ENCODE measurements at places on chromosomes 7 and 10.
A peak's percentile ranks its signal among the peaks of the same experiment; 100 is the strongest.

DNA sequence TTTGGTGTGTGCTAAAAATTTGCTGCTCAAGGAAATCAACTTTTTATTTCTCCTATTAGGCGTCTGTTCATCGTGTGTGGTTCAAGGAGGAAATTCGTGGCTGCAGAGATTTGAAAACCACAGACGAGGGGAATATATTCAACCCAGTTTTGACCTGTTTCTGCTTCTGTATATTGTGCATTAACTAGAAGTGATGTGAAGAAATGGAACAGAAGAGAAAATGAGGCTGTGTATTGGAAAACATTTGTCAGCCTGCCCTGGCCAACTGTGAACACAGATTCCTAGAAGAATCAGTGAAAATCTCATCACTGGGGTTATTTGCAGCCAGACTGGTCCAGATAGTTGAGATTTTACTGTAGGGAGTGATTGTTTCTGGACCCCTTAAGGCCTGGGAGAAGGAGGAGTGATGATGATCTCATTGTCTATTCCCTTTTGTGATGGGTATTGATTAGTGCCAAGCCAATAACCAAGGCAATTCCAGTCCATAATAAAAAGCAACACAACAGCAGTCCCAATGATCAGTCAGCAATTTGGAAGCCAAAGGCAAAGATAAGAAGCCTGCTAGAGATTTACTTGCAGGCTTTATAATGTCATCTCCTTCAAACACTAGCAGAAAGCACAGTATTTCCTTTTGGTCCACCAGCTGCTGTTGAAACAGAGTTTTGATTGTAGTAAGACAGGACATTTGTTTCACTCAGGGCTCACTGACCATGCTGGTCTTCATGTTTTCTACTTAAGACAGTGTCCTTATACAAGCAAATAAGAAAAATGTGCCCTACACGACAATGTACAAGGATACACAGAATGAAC is 339.4 kb downstream of the PRPF18 start:
- DNase-seq = no peak

DNA sequence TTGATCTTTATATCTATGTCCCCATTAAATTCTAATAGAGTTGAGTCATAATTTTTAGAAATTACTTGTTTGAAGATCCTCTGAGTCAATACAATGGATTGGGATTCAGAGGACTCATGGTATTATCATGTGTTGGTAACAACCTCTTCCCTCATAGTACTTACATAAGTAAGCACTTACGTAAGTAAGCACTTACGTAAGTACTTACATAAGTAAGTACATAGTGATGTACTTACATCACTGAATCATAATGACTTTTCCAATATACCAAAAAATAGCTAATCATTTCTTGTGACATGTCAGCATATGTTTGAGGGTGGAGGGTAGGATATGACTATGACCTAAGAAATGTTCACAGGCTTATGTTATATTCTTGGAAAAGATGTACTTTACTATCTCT is 740.5 kb downstream of the SORCS1 start:
- peak; percentile 95 for DNase-seq

- no peak for DNase-seq
Observed at GRCh38 chr7:30022991-30023390, 3.5 kb downstream of the FKBP14 start.

DNA sequence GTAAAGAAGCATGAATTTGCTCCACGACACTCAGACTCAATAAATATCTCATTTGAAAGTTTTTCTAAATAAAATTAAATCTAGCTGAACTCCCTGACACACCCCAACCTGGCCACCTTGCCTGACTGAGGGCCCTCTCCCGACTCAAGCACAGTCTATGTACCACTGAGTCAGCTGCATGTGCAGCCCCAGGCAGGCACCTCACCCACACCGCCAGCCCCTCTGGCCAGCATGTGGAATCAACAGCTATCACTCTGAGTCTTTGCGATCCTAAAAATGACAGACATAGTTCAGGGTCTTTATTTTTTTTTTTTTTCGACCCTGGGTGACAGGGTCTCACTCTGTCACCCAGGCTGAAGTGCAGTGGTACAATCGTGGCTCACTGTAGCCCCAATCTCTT is 35.2 kb downstream of the OAT start:
- no peak for DNase-seq

DNA sequence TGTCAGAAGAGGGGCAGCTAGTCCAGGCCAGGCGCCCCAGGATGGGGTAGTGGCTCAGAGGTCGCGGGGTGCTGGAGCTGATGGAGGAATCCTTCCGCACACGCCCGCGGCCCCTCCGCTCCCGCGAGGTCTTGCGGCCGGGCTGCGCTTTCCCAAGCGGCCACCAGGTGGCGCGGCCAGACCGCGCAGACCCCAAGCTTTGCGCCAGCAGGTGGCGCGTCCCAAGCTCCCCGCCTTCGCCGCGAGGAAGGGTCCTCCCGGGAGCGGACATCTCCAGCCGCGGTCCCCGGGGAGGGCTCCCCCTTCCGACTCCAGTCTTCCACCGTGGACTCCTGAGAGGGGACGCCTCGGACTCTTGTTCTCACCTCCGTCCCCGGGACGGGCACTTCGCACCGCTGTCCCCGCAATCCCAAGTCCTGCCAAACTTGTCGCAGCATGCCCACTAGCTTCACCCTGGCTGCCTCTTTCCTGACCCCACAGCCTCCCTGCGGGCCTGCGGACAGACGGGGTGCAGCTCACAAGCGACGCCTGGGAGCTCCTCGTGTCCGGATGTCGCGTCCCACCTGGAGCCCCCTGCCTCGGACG is 19.4 kb downstream of the KCNK18 start:
- DNase-seq = peak; percentile 61

- no peak for DNase-seq
Observed at GRCh38 chr10:99489271-99489670, 43.5 kb upstream of the NKX2-3 start.

DNA sequence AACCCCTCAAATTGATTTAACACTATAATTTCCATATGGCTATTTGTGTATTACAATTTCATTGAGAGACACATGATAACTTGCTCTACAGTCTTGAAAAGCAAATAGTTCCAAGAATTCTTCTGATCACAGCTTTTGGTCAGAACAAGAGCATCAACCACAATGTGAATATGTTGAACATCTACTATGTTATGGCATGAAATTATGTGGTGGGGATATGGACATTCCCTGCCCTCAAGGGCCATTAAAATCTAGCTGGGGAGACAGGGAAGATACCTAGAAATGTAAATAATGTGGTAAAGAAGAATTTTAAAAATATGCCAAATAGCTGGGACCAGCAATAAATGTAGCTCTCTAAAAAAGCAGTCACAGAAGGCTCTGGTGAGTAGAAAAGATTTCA is 262.2 kb downstream of the FZD1 start:
- DNase-seq = peak; percentile 7

DNA sequence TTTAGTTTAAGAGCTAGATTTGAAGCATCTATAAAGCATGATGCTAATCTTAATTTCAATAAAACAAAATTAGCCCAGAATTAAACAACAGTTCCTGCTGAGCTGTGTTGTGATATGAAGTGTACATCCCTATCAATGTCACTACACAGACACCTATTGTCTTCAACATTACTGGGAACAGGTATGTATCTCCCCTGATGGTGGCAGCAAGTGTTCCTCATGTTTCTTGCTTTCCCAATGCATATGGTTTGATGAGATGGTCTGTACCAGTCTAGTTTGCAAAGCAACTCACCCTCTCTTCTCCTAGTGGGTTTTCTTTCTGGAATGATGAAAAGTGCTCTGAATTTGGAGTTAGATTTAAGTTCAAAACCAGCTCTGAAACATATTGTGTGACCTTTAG is 38.1 kb downstream of the TSPAN12 start:
- no peak for DNase-seq

DNA sequence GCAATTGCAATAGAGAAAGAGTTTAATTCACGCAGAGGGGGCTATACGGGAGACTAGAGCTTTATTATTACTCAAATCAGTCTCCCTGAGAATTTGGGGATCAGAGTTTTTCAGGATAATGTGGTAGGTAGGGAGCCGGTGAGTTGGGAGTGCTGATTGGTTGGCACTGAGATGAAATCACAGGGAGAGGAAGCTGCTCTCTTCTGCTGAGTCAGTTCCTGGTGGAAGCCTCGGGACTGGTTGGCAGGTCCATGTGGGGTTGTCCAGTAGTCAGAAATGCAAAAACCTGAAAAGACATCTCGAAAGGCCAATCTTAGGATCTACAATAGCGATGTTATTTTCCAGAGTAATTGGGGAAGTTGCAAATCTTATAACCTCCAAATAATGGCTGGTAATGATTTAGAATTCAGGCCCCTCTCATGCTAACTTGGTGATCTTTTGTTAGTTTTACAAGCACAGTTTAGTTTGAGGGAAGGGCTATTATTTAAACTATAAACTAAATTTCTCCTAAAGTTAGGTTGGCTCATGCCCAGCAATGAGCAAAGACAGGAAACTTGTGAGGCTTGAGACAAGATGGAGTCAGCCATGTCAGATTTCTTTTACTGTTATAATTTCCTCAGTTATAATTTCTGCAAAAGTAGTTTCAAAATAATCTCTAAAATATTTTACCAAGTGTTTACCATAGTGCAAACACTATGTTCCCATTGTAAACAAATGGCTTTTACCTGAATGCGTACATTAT is 39.4 kb upstream of the SLC25A13 start:
- no peak for DNase-seq

GRCh38 chr7:147869456-147869855 is 721.1 kb upstream of the C7orf33 start:
- no peak for DNase-seq

GRCh38 chr10:26682931-26683330 is 14.6 kb upstream of the PDSS1 start:
- no peak for DNase-seq

DNA sequence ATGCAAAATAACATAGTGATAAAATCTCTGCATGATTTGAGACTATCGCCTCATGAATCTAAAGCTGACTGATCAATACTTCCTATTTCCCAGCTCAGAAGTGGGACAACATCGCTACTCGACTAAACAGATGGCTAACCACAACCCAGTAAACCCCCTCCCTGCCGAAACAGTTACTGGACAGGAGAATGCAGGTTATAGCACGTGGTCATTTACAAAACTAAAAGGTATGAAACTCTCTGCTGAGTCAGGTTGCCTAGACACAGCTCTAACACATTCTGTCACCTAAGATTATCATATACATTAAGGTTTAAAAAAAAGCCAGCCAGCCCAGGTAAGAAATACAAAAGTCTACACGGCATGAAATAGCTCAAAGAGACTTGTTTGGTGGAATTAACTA is 64.0 kb downstream of the CTBP2 start:
- DNase-seq = no peak

DNA sequence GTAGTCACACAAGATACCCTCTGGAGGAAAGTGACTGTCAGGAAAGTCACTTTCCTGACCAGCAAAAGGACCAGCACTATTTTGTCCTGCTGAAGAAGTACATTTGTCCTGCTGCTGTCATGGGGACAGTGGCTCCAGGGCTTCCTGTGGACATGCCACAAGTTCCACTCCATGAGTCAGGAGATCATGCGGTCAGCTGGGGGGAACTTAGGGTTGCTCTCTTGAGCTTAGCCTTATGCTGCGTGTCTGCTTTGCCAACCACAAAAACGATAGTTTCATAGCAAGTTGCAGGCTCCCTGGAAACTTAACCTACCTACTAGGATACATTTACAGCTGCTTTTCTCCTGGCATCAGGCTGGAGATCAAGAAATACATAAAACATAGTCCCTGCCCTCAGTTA is 19.8 kb upstream of the ALOX5 start:
- DNase-seq = no peak

DNA sequence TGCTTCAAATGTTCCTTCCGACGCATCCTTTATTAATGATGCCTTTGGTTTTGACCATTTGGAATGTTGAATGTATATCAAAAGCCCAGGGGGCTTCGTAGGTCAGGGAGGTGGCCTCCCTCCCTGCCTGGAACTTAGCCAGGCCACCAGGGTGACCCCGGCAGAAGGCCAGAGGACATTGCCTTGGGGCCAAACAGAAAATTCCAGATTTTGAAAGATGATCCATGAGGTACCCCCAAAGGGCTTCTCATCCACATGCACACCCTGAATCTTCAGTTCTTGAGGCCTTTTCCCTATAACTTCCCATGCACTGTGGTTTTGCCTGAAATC is 171.7 kb downstream of the ADAM12 start:
- no peak for DNase-seq

GRCh38 chr7:104943502-104944343 is 70.3 kb upstream of the KMT2E start:
- DNase-seq = no peak

- no peak for DNase-seq
Observed at GRCh38 chr10:53403688-53404087, 631.1 kb upstream of the MBL2 start.

- DNase-seq = no peak
Observed at GRCh38 chr7:8975681-8976080, 542.3 kb downstream of the NXPH1 start.

DNA sequence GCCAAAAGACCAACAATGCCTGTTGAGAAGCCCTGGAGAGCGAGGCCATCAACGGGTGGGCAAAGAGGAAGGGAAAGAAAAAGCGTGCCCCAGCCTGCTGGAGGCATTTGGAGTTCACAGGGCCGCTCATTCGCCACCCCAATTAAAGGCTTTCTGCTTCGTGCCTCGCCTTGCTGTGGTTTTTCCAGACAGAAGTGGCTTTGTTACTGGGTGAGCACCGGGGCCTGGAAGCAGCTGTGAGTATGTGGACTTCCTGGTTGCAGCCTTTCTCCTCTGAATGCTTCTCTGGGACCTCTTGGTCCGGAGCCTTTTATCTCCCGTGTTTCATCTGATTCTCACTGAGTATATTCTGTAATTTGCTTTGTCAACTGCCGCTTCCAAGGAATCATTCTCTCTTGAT is 118.1 kb upstream of the EGR2 start:
- no peak for DNase-seq

GRCh38 chr7:55212838-55213237 is 152.3 kb upstream of the LANCL2 start:
- DNase-seq = no peak

GRCh38 chr10:77297393-77297739 is 340.2 kb downstream of the KCNMA1 start:
- DNase-seq = peak; percentile 87

- DNase-seq = no peak
Observed at GRCh38 chr10:123134915-123135414, 805 bp upstream of the HMX3 start.

DNA sequence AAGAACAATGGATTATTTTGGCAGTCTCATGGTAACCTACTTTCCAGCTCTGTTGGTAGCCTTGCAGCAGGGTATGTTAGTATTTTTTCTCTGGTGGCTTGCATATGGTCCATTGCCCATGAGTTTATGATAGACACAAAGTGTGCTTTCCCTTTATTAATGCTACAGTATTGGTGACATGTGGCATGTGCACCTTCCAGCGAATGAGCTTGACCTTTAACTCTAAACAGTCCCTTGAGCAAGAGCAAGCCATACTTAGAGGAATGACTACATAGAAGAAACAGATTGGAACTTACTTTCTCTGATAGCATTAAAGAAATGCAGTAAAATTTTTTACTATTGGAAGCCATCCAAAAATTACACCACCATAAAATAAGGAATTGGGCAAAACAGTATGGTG is 73.9 kb downstream of the VTI1A start:
- DNase-seq = no peak

DNA sequence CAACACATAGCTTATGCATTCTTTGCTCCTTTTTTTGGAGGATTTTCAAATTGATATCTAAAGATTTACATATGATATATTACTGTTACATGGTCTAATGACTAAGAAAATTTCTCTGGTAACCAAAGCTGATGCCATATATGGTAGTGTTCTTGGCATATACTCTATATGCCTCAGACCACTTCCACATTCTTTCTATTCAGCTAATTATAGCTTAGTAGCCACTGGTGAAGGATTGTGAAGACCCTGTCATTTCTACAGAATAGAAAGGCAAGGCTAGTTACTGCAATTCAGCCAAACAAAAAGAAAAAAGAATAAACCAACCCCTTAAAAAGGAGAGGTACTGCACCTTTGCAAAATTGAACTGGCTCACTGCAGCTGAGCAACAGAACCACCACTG is 3.7 kb downstream of the PURB start:
- peak; percentile 92 for DNase-seq

Measured in fibroblast of skin of right quadriceps (primary cell).